ENCODE measurements at places on chromosomes 1 and 21. TPM values are rescaled to one million over a fixed set of nuclear protein-coding genes. Genes with fewer than 3 reads are reported as not detected.

Gene ZNF648
- total RNA-seq = not detected

DNA sequence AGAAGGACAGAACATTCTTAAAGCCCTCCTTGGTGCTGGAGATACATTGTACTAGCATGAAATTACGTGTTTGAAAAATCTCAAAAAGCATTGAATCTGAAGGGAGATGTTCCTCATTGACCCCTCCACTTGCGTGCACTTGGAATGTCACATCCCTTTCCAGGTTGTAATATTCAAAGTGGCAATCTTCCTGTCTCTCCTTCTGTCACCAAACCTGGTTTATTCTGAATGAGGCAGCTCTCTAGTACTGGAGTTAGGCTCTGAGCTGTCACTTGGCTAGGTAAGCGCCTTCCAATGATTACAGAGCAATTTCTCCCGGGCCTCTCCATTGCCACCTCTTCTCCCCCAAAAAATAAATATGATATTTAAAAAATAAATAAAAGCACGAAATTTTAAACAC is 855 bp downstream of the DSCAM start:
- DNase-seq = no peak

Gene OXCT2
- total RNA-seq = not detected

- DNase-seq = no peak
Measured at GRCh38 chr1:51627672-51628071, 10.8 kb downstream of the OSBPL9 start.

Gene MCOLN3
- total RNA-seq = 0.34 TPM

Gene PTPN14
- total RNA-seq = 142 TPM

GRCh38 chr1:61028136-61028535 is 54.2 kb upstream of the NFIA start:
- no peak for DNase-seq

DNA sequence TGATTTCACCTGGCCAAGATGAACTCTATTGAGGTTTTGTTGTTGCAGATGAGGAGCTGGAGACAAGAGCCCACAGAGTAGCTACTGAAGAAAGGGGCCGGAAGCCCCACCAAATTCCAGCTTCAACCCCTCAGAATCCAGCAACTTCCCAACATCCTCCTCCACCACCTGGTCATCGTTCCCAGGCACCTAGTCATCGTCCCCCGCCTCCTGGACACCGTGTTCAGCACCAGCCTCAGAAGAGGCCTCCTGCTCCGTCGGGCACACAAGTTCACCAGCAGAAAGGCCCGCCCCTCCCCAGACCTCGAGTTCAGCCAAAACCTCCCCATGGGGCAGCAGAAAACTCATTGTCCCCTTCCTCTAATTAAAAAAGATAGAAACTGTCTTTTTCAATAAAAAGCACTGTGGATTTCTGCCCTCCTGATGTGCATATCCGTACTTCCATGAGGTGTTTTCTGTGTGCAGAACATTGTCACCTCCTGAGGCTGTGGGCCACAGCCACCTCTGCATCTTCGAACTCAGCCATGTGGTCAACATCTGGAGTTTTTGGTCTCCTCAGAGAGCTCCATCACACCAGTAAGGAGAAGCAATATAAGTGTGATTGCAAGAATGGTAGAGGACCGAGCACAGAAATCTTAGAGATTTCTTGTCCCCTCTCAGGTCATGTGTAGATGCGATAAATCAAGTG is 14.3 kb downstream of the CD2 start:
- no peak for DNase-seq

Gene AGMAT
- total RNA-seq = 0.19 TPM

GRCh38 chr1:172719694-172720138 is 60.8 kb downstream of the FASLG start:
- no peak for DNase-seq

All from osteocyte (in vitro differentiated cells).